Kasumi-1 (cell line): ENCODE measurements at places on chromosomes 7 and 10.

GRCh38 chr7:157007470-157008066 lies 2.9 kb downstream of the MNX1 start:
- DNase-seq, result no peak

DNA sequence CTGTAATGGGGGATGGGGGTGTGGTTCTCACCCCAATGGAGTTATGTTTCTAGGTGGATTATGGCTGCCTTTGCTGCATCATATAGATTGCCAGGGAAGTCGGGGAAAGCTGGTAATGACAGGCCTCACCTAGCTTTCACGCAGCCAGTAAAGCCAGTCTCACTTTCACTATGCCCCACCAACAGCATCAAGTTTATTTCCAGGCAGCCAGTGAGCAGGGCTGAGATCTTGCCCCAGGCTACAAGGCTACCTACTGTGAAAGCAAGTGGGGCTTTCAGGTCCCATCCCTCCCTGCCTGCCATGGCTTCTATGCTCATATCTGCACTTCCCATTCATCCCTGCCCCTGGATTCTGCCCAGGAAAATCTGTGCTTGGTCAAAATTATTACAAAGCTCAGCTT lies 61.7 kb upstream of the NXPH1 start:
- DNase-seq, result no peak

DNA sequence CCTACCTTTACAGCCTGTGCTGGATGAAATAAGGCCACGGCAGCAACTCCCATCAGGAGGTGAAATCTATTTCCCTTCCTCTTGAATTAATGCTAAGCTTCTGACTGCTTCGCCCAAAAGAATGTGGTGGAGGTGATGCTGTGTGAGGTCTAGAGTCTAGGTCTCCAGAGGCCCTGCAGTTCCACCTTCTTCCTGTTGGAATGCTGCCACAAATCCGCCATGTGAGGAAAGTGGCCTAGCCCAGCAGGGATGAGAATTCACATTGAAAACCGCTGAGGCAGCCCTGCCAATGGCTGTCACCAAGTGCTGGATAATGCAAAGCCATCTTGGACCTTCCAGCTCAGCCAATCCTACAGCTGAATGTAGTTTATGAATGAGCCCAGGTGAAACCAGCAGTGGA lies 28.0 kb downstream of the RHOBTB1 start:
- no peak for DNase-seq

GRCh38 chr10:58570979-58571378 lies 58.3 kb downstream of the BICC1 start:
- DNase-seq, result no peak

- DNase-seq, result no peak
These were observed 20.5 kb downstream of the GPER1 start for GRCh38 chr7:1108264-1108920.

DNA sequence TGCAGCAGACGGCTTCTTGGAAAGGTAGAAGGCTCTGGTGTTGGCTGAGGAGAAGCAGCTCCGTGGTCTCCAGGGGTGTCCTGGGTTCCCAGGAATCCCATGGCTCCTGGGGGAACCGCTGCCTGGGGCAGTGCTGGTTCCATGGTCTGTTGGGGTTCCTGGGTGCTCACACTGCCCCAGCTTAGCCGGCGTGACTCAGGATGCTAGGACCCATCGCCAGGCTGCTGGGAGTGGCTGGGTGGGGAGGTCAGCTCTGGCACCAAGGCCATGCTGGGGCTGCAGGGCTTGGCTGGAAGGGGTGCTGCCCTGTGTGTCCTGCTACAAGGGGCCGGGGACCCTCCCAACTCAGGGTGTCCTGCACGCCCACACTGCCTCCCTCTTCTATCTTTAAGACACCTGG lies 9.4 kb downstream of the MGMT start:
- DNase-seq, result no peak

GRCh38 chr7:36999626-37000485 lies 275.6 kb upstream of the AOAH start:
- no peak for DNase-seq

DNA sequence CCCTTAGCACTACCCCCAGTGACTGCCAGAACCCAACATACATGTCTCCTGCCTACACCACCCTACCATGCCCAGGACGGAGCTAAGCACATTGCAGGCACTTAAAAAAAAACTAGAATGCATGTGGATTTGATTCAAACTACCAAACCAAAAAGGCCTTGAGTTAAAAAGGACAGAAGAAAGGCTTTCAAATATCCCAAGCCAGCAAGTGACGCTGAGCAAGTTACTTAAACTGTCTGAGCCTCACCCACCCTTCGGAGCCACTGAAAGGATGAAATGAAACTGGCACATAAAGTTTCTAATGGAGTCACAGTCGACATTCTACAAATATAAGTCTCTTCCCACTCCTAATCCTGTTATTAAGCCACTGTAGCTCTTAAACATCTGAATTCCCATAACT lies 1.8 kb downstream of the CPXM2 start:
- no peak for DNase-seq

DNA sequence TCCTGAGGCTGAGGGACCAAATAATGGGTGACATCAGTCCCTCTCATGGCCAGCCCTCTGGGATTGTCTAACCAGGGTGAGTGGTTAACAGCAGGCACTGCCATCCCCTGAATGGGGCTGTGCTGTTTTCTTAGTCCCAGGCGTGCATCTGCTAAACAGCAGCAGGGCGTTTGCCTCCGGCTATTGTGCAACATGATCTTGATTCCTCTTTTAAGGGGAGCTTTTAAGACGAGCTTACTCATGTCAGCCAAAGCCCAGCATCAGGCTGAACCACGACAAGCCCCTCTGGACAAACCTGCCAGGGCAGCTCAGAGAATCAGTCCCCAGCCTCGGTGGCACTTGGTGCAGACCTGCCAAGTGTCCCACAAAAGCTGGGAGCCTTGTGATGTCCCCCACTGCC lies 16.2 kb upstream of the IGFBP3 start:
- peak; percentile 47 for DNase-seq

- no peak for DNase-seq
These were observed 101.2 kb downstream of the RPS24 start for GRCh38 chr10:78134773-78135306.

DNA sequence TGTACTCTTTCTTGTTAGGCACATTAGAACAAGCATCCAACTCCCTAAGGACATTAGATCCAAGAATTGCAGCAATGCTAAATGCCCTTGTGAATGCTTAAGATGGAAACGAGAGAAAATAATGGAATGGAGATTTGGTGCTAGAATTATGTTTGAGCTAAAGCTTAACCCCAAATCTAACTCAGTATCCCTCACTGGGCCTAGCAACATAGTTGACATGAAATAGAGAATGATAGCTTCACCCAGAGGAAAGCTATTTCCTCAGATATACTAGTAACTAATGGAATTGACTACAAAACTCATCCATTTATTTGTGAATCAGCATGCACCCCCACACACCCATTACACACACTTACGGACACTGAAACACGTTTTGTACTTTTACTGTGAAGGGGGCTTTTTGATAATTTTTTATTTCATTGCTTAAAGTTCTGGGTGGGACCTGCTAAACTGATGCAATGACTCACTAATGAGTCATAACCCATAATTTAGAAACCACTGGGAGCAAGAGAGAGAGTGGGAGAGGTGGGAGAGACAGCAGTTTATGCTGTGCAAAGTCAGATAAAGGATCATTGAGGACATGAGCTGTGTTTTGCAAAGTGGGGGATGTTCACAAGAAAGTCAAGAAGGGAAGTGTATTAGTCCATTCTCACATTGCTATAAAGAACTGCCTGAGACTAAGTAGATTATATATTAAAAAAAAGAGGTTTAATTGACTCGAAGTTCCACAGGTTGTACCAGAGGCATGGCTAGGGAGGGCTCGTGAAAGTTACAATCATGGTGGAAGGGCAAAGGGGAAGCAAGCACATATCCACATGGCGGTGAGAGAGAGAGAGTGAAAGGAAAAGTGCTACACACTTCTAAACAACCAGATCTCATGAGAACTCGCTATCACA lies 382.7 kb downstream of the SFMBT2 start:
- peak; percentile 74 for DNase-seq

- DNase-seq, result no peak
These were observed 53.2 kb downstream of the STK17A start for GRCh38 chr7:43636093-43636492.

DNA sequence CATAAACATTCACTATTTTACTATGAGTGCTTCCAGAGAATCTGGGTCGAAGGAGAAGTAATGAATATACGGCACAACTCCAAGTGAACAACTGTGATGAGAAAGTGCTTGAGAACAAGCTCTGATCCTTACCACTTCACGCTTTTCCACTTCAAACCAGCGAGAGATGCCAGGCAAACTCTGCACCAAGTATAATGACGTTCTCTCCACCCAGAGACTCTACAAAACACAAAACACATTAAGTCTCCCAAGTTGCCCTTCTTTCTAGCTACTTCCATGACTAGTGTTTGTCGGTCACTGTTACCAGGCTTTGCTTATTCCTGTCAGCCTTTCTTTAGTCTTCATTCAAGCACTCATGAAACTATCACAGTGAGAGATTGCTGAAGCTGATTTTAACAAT lies 193.1 kb upstream of the IMMP2L start:
- DNase-seq, result no peak

DNA sequence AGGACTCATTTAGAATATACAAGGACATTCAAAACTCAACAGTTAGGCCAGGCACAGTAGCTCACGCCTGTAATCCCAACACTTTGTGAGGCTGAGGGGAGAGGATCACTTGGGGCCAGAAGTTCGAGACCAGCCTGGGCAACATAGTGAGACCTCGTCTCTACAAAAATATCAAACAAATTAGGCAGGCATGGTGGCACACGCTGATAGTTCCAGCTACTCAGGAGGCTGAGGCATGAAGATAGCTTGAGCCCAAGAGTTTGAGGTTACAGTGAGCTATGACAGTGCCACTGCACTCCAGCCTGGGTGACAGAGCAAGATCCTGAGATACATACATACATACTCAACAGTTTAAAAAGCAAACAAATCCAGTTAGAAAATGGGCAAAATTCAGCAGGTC lies 44.9 kb downstream of the GNA12 start:
- no peak for DNase-seq

- no peak for DNase-seq
These were observed 105.6 kb downstream of the SMURF1 start for GRCh38 chr7:99038086-99038855.

GRCh38 chr10:109769966-109770365 lies 153.3 kb downstream of the XPNPEP1 start:
- no peak for DNase-seq

DNA sequence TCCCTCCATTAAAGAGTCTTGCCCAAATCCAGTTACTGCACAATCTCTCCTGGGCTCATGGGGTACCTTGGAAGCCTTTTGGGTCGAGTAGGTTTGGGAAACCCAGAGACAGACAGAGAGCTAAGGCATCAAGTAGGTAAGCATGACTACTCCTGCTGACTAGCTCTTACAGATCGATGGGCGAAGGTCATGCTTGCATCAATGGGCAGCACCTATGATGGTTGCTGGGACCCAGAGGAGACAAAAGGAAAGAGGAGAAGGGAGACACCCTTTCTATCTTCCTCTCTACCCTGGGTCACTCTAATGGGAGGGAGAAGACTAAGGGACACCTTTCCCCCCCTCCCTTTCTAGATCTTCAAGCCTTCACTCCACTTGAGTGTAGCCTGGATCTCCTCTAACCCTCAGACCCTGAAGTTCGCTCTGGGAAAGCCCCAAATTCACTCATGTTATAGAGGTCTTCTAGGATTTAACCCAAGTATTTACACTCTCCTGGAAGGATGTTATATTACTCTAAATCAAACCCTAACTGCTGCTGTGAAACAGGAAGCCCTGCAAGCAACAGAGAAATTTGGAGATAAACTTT lies 31.6 kb upstream of the ZNF746 start:
- DNase-seq, result no peak

DNA sequence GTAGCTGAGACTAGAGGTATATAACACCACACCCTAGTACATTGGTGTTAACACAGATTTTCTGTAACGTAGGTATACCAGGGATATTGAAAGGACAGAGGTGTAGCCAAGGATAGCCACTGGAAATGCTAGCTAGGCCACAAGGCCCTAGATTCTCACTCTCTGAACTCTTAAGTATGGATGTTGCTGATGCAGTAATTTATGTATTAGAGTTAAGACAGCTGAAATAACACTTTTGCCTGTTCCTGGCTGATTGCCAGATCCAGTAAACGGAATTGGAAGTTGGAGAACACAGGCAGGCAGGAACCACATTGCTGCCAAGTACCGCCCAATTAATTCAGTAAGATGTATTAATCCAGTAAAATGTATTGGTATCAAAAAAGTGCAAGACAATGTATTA lies 1.8 kb downstream of the CALU start:
- DNase-seq, result no peak

GRCh38 chr10:133259602-133259989 lies 17.1 kb downstream of the ADAM8 start:
- no peak for DNase-seq

DNA sequence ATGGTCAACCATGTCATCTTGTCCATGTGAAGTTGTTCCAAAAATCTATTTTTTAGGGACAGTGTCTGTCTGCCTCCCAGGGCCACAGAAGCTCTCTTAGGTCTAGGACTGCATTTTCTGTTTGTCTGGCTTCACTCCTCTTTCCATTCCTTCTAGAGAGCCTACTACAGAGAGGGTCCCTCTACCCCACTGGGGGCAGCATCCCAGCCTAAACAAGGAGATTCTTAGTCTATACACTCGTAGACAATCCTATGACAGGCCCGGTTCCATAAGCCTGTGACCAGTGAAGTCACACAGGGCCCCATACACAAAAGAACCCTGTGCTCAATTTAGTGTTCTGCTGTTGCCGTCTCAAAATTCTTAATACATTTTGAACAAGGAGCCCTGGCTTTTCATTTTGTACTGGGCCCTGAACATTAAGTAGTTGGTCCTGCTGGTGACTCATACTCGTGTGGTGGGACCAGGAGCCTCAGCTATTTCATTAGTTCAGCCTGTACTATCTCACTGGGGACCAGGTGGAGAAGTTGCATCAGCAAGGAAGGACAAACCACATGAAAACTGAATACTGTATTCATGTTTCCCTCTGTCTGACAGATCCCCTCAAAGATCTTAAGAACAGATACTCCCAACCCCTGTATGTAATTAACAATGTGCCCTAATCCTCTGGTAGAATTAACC lies 23.5 kb upstream of the FAM180A start:
- no peak for DNase-seq
